ENCODE measurements at places on chromosomes 5 and 9. TPM values are rescaled to one million over a fixed set of nuclear protein-coding genes. Genes with fewer than 3 reads are reported as not detected.
A peak's percentile ranks its signal among the peaks of the same experiment; 100 is the strongest.

IFNA21 gene
- not detected for total RNA-seq

ORM2 gene
- total RNA-seq: 0.59 TPM

PDE6A gene
- not detected for total RNA-seq

LCN2 gene
- 9.2 TPM for total RNA-seq

KIF4B gene
- 0.12 TPM for total RNA-seq

IL13 gene
- not detected for total RNA-seq

DDX4 gene
- total RNA-seq: not detected

CCDC180 gene
- 7.9 TPM for total RNA-seq

SLC34A3 gene
- 0.15 TPM for total RNA-seq

DNA sequence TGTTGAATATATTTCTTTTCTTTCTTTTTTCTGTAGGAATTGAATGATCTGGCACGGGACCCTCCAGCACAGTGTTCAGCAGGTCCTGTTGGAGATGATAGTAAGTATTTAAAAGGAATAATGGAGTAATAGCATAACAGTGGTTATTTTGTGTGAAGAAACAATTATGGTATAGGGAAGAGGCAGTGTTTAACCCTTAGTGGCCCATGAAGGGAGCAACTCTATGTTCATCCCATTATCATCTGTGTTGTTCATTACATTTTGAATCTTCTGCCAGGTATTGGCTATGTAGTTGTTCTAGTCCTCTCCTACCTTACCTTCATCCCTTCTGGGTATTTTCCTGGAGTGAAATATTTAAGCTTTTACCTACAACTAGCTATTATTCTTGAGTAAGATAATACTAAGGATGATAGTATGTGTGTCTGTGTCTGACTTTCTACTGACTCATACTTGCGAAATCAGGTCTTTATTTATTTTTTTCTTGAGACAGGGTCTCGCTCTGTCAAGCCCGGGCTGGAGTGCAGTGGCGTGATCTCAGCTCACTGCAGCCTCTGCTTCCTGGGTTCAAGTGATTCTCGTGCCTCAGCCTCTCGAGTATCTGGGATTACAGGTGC, 39.3 kb downstream of the UBE2D2 start:
- no peaks in the 10 kb centered on the region for H3K4me1 ChIP-seq
- peaks cover 21% of the 10 kb centered on the region for H3K36me3 ChIP-seq
- H3K4me3 ChIP-seq: no peak overlapping the region
- no peaks in the 10 kb centered on the region for H3K27me3 ChIP-seq

GRCh38 chr9:86176468-86176867, 77.1 kb upstream of the GOLM1 start:
- no peaks in the 10 kb centered on the region for H3K36me3 ChIP-seq
- H3K27me3 ChIP-seq: no peaks in the 10 kb centered on the region
- no peak for DNase-seq
- no peaks in the 10 kb centered on the region for H3K4me1 ChIP-seq

GRCh38 chr5:329768-330167, 8.3 kb downstream of the AHRR start:
- H3K4me1 ChIP-seq: peaks cover 7% of the 10 kb centered on the region
- H3K27ac ChIP-seq: no peak overlapping the region
- DNase-seq: no peak
- H3K4me3 ChIP-seq: no peak overlapping the region
- H3K27me3 ChIP-seq: no peaks in the 10 kb centered on the region
- no peaks in the 10 kb centered on the region for H3K36me3 ChIP-seq

DNA sequence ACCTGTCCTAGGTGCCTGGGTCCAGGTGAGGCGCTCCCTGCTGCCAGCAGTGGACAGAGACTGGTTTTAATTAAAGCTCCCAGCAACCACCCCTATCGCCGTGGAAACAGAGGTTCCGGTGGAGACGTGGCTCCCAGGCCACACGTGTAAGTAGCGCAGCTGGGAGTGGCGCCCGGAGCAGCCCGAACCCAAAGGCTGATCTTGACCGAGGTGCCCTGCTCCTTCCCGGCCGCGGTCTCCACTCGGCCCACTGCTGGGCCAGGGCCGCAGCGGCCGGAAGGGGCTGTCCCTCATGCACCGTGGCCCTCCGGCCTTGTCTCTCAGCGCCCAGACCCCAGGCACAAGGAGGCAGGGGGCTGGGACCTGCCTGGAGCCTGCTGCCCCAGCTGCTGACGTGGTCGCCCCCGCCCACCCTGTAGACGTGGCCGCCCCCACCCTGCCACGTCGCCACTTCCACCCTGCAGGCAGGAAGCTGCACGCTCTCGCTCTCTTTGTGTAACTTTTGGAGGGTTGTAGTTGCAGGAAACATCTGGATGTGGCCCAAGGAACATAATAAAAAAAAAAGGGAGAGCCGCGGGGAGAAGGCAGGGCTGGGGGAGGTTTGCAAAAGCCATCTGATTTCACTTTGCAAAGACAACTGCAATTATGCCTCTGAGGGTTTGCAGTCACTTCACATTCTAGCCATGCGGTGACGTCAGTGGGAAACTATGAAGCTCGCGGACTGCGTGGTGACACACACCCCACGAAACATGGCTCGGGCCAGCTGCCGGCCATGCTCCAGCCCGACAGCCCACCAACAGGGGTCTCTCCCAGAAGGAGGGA, 129.9 kb downstream of the RXRA start:
- H3K27me3 ChIP-seq: no peaks in the 10 kb centered on the region
- peaks cover 6% of the 10 kb centered on the region for H3K4me1 ChIP-seq
- no peak overlapping the region for H3K4me3 ChIP-seq
- no peak overlapping the region for H3K27ac ChIP-seq

DNA sequence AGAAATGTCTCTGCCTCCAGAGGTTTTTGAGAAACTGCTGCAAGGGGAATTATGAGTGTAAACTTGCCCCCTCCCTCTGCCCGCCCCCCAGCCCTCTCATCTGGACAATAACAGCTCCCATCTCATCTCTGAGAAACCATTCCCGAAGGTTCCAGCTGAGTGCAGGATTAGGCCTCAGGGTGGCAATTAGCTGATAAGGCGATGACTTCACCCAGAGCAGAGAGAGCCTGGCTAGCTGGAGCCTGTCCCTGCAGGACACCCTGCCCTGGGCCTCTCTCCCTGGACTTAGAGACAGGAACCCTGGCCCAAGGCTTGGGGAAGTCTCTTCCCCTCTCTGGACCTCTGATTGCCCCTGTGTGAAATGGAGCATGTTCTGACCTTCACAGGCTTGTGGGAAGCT, 45.7 kb upstream of the HAND1 start:
- no peak overlapping the region for H3K4me3 ChIP-seq
- no peaks in the 10 kb centered on the region for H3K27me3 ChIP-seq
- peaks cover 21% of the 10 kb centered on the region for H3K4me1 ChIP-seq
- DNase-seq: no peak
- no peaks in the 10 kb centered on the region for H3K36me3 ChIP-seq

DNA sequence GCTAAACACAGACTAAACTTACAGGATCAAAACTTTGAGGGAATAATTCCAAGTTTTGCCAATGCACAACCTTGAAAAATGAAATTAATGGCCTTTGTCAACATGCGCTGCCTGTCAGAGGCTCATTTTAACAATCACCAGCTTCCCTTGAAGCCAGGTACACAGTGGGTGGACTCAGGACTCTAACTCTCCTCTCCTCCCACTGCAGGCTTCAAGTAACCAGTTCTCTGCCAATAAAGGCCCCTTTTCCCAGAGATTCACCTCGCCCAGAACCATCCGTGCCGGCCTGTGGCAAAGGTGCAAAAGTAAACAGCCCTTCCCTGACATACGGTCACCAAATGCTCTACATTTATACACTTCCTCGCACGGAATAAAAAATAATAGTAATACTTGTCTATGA, 18.4 kb upstream of the FBP2 start:
- H3K36me3 ChIP-seq: no peaks in the 10 kb centered on the region
- H3K4me1 ChIP-seq: no peaks in the 10 kb centered on the region
- no peaks in the 10 kb centered on the region for H3K27me3 ChIP-seq
- DNase-seq: no peak

DNA sequence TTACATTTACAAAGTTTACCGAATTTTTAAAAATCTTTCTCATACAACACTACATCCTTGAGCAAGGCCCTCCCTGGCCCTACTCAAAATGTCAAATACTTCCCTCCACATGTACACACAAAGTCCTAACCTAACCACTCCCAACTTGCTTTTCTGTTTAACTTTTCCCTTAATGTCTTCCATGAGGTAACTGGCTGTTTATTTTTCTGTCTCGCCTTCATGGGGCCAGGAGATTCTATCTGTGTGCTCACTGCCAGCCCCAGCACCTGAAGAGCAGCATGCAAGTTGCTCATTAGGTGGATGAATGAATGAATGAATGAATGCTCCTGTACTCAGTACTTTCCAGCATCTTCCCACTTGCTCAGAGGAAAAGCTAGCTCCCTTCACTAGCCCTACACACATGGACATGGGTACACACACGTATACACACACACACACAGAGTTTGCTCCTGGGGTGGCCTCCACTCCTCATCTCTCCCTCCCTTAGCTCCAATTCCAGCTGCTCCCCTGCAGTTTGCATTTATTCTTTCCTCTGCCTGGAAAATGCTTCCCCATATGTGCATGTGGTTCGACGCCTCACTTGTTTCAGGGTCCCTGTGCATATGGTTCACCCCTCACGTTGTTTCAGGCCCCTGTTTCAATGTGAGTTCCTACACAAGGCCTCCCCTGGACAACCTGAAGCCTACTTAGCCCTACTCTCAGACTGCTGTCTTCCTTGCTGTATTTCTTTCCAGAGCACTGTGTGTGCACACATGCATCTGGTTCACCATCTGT, 165.2 kb downstream of the ROR2 start:
- no peak for DNase-seq
- no peak overlapping the region for H3K4me3 ChIP-seq
- H3K4me1 ChIP-seq: no peaks in the 10 kb centered on the region
- H3K27me3 ChIP-seq: no peaks in the 10 kb centered on the region
- H3K36me3 ChIP-seq: no peaks in the 10 kb centered on the region

GRCh38 chr5:69284203-69284602, 48.4 kb downstream of the CCDC125 start:
- no peaks in the 10 kb centered on the region for H3K27me3 ChIP-seq
- peaks cover 6% of the 10 kb centered on the region for H3K36me3 ChIP-seq
- no peaks in the 10 kb centered on the region for H3K4me1 ChIP-seq
- DNase-seq: no peak

DNA sequence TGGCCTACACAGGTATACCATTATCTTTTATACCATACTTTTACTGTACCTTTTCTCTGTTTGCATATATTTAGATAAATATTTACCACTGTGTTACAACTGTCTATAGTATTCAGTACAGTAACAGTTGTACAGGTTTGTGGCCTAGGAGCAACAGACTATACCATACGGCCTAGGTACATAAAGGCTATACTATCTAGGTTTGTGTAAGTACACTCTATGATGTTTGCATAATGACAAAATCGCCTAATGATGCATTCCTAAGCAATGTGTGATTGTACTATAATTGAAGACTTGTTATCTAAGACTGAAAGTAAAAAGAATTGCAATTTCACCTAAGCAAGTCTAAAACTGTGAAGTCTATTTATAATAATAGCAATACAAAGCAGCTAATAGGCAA, 3.9 kb downstream of the C9orf72 start:
- H3K4me3 ChIP-seq: no peak overlapping the region
- no peaks in the 10 kb centered on the region for H3K36me3 ChIP-seq
- no peaks in the 10 kb centered on the region for H3K27me3 ChIP-seq
- H3K27ac ChIP-seq: no peak overlapping the region
- peaks cover 17% of the 10 kb centered on the region for H3K4me1 ChIP-seq

- H3K27me3 ChIP-seq: peaks cover 3% of the 10 kb centered on the region
- no peaks in the 10 kb centered on the region for H3K36me3 ChIP-seq
- no peak overlapping the region for H3K4me3 ChIP-seq
- H3K27ac ChIP-seq: no peak overlapping the region
- no peaks in the 10 kb centered on the region for H3K4me1 ChIP-seq
These were observed 57.5 kb upstream of the OLFM1 start for GRCh38 chr9:135029871-135030565.

DNA sequence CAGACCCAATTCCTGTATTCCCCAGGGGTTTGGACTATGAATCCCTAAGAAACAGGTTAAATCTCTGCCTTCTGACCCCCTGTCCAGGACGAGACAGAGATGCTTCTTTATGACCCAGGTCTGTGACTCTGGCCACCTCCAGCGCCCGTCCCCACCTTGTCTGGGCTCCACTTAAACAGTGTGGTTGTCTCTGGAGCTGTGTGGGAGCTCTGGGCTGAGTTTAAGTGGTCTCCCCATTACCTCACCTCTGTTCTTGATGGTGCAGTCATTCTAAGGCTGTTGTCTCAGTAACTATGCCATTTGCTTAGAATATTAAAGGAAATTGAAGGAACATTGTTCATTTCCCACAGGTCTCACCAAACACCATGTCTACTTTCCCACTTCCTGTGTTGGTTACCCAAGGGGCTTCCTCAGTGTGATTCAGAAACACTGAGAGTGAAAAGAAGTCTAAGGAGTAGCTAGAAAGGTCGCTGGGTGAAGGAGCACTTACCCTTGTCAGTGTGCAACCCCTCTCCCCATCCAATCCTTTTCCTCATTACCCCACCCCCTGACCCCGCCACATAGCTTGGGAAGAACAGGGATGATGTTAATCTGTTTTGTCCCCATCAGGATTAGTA, 127.8 kb upstream of the CKMT2 start:
- no peak overlapping the region for H3K4me3 ChIP-seq
- no peaks in the 10 kb centered on the region for H3K4me1 ChIP-seq
- H3K27me3 ChIP-seq: no peaks in the 10 kb centered on the region

GRCh38 chr5:137273511-137273910, 225.6 kb downstream of the SPOCK1 start:
- H3K4me1 ChIP-seq: no peaks in the 10 kb centered on the region
- H3K27ac ChIP-seq: no peak overlapping the region
- H3K36me3 ChIP-seq: no peaks in the 10 kb centered on the region

DNA sequence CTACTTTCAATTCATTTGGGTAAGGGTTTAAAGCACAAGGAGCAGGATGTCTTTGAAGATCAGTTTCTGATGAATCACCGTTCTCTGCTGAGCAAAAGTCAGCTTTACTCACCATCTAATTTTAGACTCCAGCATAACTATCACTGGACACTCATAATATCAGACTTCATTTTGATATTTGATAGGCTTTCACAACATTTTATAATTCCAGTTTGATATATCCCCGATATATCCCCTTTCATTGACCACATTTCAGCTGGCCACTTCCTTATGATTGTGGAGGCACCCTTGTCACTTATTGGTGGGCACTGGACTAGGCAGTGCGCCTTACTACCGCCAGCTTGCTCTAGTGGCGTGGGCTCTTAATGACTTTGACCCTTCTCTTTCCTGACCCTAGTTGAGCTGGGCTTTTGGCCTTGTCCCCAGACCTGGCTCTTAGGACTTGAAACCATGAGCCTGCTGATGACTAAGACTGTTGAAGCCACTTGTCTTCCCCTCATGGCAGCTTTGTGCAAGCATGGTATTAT, 46.8 kb downstream of the CYSTM1 start:
- H3K36me3 ChIP-seq: no peaks in the 10 kb centered on the region
- DNase-seq: peak; percentile 59
- H3K27me3 ChIP-seq: no peaks in the 10 kb centered on the region
- peak overlapping the region; percentile 16 for H3K4me3 ChIP-seq
- H3K4me1 ChIP-seq: peaks cover 62% of the 10 kb centered on the region
